NT2/D1 (cell line): ENCODE measurements at places on chromosomes 7 and 10.

DNA sequence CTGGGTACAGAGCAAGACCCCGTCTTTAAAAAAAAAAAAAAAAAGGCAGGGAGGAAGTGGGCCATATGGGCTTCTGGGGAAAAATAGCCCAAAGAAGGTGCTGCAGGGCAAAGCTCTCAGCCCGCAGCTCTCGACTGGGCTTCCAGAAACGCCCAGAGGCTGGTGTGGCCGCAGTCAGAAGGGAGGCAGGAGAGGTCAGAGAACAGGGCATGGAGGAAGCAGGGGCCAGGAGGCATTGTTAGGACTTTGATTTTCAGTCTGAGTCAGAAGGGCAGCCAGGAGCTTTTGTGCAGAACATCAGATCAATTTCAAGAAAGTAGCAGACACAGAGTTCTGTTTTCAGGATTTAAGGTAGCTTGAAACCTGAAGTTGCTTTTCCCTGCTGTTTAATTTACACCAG, 35.3 kb upstream of the CYTH3 start:
- no peak for DNase-seq

GRCh38 chr10:78319841-78320240, 286.2 kb downstream of the RPS24 start:
- DNase-seq: no peak

GRCh38 chr10:67471022-67471421, 225.0 kb downstream of the CTNNA3 start:
- DNase-seq: no peak

- no peak for DNase-seq
Observed at GRCh38 chr7:143372070-143372469, 9.1 kb upstream of the ZYX start.

DNA sequence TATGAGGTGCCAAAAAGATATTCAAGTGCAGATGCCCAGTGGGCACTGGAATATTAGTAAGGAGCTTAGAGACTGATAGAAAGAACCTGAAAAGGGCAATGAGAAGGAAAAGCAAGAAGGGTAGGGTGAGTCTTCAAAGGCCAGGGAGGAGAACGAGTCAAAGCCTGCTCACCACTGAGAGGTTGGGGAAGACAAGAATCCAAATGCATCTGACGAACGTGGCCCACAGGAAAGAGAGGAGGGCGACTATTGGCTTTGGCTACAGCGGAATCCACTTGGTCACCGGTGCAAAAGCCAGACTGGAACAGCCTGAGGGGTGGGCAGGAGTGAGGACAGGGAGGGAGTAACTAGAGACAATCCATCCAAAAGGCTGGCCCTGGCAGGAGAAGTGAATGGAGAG, 216.7 kb upstream of the KLF14 start:
- no peak for DNase-seq

DNA sequence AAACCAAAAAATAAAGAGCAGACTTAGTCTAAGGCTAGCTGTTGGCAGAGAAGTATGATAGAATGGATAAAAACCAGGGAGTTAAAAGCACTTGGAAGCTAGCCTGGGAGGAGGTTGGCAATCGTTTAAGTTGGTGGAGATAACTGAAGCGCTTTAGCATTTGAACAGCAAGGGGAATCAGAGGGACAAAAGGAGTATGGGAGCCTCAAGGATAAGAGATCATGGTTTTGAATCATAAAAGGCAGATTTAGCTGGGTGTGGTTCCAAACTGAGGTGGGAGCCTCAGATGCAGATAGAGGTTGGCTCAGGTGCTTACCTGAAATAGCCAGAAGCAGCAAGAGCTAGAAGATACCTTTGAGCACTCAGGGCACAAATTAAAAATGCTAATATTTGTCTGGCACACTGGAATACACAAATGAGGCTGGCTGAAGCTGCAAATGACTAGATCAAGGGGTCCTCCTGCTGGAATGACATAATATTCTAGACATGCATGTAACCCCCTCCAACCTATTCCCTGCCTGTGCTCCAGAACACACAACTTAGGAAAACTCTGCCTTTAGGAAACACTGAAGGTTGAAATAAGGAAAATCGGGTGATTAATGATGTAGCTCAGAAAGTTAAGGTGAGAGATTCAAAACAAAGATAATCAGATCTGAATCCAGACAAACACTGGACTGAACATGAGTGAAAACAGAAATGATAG, 372.3 kb upstream of the LRRN3 start:
- DNase-seq: peak; percentile 80

DNA sequence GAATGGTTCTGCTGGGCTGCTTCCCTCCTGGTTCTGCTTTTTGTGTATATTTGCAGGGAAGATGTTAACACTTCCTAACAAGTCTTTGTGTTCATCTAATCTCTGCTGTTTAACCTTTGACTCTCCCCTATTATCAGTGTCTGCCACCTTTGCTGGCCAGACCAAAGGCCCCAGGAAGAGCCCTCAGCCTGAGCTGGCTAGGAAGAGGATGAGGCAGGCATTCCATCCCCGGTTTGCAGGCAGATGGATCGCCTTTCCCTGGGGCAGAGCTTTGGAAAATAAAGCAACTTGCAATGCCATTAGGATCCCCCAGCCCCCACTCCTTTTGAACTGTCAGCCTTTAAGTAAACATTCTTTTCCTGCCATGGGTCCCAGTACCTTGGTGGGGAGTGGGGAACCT, 19.0 kb downstream of the DPCD start:
- peak; percentile 51 for DNase-seq

GRCh38 chr10:4062751-4063150, 277.7 kb upstream of the KLF6 start:
- no peak for DNase-seq

- no peak for DNase-seq
Observed at GRCh38 chr7:86598721-86599120, 45.0 kb upstream of the GRM3 start.

DNA sequence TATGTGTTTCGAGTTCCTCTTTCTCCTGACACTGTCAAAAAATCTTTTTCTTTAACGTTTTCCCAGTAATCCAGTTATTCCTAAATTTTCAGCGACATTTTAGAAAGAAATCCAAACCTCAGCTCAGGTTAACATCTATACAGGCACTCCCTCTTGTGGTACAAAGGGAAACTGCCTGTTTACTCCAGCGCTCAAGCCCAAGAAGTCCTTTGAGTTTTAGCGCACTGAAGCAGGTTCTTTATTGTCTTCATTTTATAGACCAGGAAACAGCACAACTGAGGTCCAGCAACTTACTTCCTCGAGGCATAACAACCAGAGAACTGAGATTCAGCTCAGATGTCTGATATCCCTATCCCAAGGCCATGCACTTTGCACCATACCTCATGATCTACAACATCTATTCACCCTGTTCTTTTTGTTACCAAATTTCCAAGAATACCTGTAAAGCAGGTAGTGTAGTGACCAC, 287.2 kb upstream of the MKLN1 start:
- peak; percentile 58 for DNase-seq

GRCh38 chr10:76540331-76540730, 1097.3 kb downstream of the KCNMA1 start:
- DNase-seq: no peak

GRCh38 chr7:33099154-33099940, 9.9 kb downstream of the RP9 start:
- no peak for DNase-seq

DNA sequence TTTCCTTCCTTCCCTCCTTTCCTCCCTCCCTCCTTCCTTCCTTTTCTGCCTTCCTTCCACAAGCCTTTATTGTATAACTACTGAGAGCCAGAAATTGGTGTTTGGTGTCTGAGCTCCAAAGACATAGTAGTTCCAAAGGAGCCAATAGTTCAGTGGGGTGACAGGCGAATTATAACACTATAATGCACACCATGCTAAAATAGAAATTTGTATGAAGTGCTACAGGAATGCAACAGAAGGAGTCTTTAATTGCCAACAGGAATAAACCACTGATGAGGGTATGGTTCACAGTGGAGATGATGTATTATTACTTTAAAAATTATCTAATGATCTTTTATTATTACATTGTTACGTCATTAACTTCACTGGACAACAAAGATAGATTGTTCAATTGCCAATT, 158.8 kb upstream of the SP8 start:
- DNase-seq: no peak

- no peak for DNase-seq
Observed at GRCh38 chr10:8150401-8150905, 96.0 kb downstream of the GATA3 start.

GRCh38 chr7:151172273-151173141, 5.0 kb upstream of the GBX1 start:
- DNase-seq: peak; percentile 57

DNA sequence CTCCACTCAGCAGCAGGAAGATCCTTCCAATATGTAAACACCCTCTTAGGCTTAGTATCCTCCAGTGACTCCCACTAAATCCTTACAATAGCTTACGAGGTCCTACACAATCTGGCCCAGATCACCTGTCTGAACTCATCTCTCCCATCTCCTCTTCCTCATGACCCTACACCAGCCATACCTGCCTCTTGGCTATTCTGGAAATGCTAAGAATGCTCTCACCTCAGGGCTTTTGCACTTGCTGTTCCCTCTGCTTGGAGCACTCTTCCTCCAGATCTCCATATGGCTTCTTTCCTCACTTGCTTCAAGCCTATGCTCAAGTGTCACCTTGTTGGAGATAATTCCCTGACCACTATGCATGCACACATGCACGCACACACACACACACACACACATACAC, 50.8 kb upstream of the FRMD4A start:
- no peak for DNase-seq

DNA sequence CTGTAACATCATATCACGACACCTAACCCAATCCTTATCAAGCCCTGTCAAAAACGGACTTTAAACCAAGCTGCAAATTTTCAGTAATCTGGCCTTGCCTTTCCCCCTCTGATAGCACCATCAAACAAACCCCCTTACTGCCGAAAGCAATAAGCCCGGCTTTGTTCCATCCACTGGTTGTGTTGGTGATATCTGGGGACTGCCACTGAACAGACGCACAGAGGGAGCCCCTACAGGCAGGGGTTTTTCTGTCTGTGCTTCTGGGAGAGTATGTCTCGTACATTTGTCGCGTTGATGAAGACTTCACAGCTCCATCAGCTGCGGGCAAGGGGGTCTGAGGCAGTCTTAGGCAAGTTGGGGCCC, 550 bp upstream of the PLAU start:
- no peak for DNase-seq
